Ascending aorta (tissue), 2 donors: ENCODE measurements at places on chromosomes 2 and 18.

DNA sequence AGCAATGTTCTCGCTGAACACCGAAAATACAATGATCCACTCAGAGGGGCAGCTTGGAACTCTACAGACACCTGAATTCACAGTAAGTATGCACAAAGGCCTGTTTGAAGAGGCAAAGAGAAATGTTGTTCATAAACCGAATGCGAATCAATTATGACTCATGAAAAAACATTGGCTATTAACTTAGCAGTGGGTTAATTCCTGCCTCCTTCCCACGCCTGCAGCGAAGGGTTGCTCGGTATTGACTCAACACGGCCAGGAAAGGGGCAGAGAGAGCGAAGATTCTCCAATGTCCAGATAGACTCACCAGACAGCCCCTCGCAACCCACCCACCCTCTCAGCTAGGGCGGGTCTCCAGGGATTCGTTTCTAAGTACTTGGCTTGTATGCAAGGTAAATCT, 9.4 kb downstream of the CRACDL start:
- DNase-seq = no peak

DNA sequence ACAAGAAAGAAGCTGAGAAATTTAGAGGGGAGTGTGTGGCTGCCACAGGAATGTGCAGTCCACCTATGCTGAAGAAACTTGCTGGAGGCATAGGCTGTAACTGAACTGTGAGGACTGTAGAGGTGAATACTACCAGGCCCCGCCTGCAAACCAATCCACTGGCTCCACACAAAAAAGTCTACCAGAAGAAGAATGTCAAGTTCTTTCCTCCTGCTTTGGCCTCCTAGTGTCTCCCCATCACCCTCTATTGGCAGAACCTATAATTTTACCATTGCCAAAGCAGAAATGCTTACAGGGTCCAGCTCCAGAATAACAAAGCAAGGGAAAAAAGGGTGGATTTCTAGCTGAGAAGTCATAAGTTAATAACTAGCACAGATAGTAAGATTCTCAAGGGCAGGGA, 5.9 kb upstream of the ATP5MC3 start:
- DNase-seq = no peak

- no peak for DNase-seq
These were observed 111.1 kb upstream of the CAB39 start for GRCh38 chr2:230601510-230601909.

GRCh38 chr2:239121600-239122012, 273.7 kb downstream of the TWIST2 start:
- no peak for DNase-seq

DNA sequence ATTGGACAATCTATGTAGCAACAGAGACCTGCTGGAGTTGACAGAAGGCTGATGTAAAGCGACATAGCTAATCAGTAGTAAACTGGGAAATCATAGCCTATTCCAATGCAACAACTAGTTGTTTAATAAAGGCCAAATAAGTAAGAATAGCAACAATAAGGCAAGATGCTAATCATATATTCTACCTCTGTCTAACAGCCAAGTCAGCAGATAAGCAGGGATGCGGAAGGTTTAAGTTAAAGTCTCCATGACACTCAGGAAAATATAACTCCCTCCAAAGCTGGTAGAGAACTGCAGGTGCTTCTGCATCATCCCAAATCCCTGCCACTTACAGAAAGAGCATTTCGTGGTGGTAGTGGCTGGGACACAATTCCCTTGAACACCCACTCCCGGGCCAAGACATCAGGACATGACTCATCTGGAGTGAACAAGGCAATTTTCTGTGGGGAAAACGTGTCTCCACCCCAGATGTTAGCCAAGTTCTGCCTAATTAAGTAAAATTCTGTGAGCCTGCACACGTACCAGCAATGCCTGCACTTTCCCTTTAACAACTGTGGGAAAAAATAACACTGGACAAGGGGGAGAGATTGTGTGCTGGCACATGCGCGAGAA, 413.6 kb upstream of the ID2 start:
- no peak for DNase-seq

DNA sequence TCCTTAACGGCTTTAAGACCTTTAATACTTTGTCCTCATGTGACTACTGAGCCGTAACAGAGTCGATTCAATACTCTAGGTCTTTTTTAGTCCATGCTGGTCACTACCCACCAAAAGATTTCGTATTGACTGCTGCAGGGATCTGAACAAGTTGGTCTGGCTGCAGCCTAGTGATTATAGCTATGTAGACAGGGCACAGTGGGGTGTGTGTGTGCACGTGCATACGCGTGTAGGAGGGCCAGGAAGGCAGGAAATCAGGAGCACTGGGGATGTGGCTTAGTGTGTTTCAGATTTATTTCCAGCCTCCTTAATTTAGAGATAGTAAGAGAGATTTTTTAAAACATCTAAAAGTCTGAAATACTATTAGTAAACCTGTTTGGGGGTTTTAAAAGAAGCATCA, 161.4 kb downstream of the MYO3B start:
- DNase-seq = no peak

DNA sequence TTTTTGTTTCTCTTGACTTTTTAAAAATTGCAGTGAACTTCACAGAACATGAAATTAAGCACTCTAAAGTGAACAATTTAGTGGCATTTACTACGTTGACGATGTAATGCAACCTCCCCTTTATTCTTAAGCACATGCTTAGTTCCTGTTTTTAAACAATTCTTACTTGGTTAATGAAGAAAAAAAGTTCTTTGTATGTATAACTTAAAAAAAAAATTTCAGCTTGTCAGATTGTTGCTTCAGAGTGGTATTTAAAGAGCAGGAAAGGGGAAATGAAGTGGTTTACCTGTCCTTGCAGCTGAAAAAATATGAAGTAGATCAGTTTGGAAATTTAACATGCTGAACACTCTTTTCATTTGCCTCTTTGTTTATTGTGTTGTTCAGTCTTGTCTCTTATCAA, 95.7 kb upstream of the RASGRP3 start:
- no peak for DNase-seq

DNA sequence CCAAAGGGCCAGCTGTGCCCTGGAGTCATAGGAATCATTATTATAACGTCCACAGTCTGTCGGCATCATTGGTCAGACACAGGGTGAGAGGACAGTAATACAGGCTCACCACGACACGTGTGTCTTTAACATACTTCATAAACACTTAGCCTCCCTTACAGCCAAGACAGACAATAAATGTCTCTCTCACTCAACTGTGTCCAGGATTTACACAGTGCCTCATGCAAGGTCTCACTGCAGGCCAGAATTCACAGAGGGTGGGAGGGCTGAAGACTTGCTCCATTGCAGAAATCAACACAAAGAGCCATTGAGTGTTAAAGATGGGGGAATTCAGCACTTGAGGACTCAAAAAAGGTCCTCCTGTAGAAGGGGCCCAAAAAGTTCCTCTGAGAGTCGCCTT, 210.5 kb downstream of the BCL2 start:
- no peak for DNase-seq

- DNase-seq = no peak
These were observed 49.2 kb downstream of the SIGLEC15 start for GRCh38 chr18:45874491-45875184.

DNA sequence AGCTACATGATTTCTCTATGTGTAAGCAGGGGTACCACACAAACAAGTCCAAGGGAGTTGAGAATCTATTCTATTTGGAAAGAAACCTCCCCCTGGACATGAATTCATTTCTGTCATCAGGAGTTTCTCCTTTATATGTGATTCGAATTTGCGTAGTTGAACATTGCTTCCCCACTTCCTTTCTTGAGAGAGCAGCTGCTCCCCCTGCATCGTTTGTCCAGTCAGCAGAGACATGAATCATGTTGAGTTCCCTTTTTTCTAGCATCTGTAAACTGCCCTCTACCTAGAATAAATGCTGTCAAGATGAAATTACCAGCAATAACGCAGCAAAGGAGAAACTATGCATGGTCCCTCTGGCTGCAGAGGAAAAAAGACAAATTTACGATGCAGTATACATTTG, 73.8 kb downstream of the KIF5C start:
- no peak for DNase-seq

GRCh38 chr2:72920318-72921087, 3.2 kb downstream of the EMX1 start:
- DNase-seq = no peak

- DNase-seq = no peak
These were observed 145.8 kb downstream of the ZFP36L2 start for GRCh38 chr2:43080571-43081021.

DNA sequence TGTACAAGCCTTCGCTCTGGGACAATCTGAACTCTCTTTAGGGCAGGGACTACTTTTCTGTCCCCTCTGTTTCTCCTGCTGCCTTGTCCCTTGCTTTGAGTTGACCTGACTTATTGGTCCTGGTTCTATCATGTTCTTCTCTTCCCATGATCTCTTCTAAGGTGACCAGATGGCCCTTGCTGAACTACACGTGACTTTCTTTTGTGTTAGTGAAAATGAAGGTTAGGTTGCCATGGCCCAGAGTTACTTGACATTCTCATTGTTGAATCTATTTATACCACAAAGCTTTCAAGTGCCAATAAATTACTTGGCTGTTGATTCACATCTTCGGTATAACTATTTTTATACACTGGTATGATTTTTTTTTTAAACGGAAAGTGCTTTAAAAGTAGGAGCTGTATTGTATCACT, 24.4 kb downstream of the MRPL33 start:
- DNase-seq = no peak

DNA sequence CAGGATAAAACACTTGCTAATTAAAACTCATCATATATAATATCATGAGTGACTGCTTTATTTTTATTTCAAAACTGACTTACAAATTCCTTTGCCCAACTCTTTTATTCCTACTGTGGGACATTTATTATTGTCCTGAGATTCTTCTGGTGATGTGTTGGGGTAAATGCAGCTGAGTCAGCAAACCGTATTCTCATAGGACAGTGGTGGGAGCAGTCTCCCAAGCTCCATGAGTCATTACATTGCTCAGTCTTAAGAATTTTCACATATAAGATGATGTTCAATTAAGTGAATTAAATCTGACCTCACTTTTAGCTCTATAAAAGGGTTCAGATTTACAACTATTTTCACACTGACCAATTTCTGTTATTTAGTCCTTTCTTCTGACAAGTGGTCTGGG, 1530.7 kb downstream of the LRP1B start:
- no peak for DNase-seq

GRCh38 chr2:70685771-70686171, 82.2 kb downstream of the ADD2 start:
- peak; percentile 19 for DNase-seq

GRCh38 chr2:24453379-24454073, 37.5 kb upstream of the NCOA1 start:
- no peak for DNase-seq

- no peak for DNase-seq
These were observed 242.6 kb downstream of the SLC4A3 start for GRCh38 chr2:219870041-219870440.

DNA sequence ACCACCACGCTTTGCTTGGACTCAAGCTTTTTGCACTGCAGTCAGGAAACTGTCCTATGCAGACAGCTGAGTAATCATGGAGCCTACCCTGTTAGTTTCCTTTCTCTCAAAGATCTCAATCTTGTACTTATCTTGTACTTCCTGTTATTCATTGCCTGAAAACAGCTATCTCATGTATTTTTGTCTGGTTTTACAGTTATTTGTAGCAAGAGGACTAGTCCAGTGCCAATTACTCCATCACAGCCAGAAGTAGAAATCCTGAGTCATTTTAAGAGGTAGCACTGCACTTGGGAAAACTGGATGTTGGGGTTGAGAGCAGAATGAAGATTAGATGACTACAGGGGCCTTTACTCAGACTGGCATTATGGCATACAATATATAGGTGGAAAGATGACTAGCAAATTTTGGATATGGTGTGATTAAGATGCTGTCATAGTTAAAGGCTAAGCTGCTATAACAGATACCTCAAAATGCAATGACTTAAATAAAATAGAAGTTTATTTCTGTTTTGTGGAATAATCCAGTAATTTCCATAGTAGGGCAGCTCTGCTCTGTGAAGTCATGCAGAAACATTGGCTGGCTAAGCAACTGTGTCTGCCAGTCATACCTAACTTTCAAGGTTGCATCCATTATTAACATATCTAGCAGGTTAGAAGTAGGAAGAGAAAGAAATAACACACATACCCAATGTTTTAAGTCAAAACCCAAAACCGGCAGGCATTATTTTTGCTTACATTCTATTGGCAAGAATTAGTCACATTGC, 21.1 kb upstream of the CHMP3 start:
- no peak for DNase-seq

- DNase-seq = no peak
These were observed 35.7 kb downstream of the LYPD6 start for GRCh38 chr2:149365931-149366583.

DNA sequence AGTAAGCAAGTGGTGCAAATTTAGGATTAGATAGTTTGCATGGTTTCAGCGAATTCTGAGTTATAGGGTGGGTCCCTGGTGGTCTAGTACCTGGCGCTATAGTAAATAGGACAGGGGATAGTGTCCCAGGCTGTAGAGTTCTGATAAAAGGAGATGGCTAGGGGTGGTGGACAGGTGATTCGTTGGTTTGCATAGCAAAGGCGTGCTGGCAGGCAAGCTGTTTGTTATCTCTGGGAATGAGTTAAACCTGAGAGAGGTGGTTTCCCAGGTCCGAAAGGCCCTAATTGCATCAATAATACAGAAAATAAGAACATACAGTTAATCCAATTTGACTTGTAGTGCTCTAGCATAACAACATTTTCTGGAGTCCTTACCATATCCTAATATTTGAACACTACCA, 6.9 kb upstream of the ZDBF2 start:
- no peak for DNase-seq

DNA sequence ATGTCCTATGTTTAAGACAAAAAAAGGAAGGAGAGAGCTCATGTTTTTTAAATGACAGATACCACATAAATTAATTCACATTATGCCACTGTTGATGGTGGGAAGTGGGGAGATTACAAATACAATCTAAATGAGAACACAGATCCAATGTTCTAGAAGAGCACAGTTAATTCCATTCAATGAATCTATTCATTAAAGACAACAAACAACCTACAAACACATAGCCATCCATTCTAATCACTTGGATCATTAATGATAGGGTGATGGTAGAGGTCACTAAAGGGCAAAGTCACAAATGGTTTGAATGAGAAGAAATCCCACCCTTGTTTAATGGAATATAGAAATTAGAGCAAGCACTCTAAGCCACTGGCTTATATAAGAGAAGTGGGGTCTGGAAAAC, 21.7 kb downstream of the HNRNPA3 start:
- DNase-seq = no peak

DNA sequence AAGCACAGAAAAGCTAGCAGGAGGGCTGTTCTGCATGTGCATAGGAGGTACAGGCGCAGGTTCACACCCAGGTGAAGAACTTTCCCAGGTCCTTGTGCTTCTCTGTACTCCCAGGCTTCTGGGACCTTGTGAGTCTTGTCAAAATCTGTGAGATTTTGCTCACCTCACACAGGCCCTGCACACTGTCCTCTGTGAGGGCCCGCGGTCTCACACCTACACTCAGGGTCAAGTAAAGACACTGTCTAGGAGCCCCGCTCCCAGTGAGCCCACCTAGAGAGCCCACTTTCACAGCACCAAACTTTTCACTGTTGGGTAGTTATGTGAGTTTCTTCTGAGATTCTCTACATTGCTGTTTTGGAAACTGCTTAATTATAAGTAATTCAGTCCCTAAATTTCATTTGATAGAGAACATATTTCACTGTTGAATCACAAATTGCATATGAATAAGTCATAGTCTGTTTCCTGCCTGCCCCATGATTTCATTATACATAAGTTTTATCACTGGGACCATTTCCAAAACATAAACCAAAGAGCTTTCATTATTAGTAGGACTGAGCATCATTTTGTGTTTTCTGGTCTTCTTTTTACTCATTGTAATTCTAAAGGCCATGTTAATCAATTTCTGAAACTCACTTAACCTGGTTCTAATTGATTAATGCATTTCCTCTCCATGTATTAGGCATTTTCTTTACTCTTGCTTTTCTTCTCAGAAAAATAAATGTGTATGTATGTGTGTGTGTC, 234.2 kb upstream of the SPOPL start:
- DNase-seq = no peak

- DNase-seq = no peak
These were observed 8.0 kb upstream of the CDK15 start for GRCh38 chr2:201798252-201798913.
